Activated T-helper 9 cell treated with anti-CD3 and anti-CD28 coated beads, Interleukin-2, amount 50 U/mL, for 16 hours (primary cell): ENCODE measurements at places on chromosomes 6 and 20.

DNA sequence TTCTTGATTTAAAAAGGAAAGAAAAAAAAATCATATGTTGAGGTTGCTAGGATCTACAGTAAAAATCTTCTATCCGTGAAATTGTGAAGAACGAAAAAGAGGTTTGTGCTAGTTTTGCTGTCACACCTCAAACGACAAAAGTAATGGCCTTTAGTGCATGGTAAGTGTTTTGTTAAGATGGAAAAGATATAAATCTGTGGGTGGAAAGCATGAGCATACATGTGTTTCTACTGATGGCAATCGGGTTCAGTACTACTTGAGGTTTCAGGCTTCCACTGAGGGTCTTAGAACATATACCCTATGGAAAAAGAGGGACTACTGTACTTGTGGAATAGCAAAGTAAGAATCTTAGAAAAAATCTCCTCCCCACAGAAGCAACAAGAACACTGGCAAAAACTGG, 58.0 kb downstream of the AHI1 start:
- DNase-seq, result no peak

GRCh38 chr6:163386329-163386908, 28.1 kb upstream of the QKI start:
- DNase-seq, result no peak

- DNase-seq, result no peak
Measured at GRCh38 chr20:31593221-31594001, 11.7 kb upstream of the ID1 start.

GRCh38 chr6:125922322-125922860, 34.2 kb upstream of the HINT3 start:
- DNase-seq, result no peak

GRCh38 chr6:67594366-67594765, 1040.7 kb upstream of the ADGRB3 start:
- no peak for DNase-seq

GRCh38 chr6:67896476-67896875, 738.6 kb upstream of the ADGRB3 start:
- DNase-seq, result no peak

- DNase-seq, result no peak
Measured at GRCh38 chr6:146111881-146112450, 83.1 kb downstream of the GRM1 start.

GRCh38 chr6:110538416-110539160, 62.2 kb upstream of the SLC22A16 start:
- no peak for DNase-seq

DNA sequence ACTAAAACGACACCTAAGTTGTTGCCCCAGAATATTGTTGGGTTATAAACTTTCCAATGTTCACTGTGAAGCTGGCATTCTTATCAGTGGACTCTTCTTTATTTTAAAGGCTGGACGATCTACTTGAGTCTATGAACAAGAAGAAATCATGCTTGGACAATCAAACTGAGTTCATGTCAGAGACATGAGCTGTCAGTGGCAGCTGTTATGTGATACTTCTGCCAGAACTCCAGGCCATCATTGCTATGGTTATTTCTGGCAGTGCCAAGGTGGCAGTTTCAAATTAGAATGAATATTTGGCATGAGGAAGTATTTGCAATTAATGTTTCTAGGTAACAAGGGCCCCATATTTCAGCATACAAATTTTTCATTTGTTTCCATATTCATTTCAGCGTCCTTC, 417.3 kb downstream of the LMBRD1 start:
- no peak for DNase-seq

DNA sequence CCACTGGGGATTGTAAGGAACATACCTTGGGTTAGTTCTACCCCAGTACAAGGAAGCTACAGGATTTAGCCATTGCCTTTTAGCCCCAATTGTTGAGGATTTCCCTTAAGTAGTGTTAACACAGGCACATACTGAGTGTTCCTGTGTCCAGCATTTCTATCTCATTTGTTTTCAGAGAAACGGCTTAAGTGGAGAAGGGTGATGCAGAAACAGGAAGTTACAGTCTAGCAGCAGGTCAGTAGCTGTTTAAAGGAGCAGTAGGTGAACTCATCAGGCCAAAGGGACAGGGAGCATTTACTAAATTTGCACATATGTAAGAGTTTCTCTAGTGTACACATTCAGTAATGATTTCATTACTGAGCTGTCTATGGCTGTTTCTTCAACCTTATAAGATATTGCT, 644.2 kb upstream of the GJE1 start:
- DNase-seq, result no peak

DNA sequence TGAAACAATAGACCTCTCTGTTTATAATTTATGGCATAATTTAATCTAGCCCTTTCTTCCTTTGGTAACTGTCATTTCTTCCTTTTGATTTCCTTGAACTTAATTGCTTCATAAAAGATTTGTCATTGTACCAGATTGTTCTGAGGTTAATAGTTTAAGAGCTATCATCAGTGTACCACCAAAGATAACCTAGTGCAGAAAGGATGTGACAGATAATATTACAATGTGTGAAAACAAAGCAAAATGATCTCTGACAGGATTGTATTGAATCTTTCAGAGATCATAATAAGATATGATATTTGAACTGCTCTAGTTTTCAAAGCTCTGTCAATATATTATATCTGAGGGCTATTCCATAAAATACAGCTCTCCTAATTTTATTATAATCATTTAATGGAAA, 132.1 kb upstream of the PTCHD4 start:
- no peak for DNase-seq
